ENCODE measurements at places on chromosomes 16 and 17.

- DNase-seq = no peak
Observed at GRCh38 chr17:40307001-40307730, 1.8 kb upstream of the RARA start.

DNA sequence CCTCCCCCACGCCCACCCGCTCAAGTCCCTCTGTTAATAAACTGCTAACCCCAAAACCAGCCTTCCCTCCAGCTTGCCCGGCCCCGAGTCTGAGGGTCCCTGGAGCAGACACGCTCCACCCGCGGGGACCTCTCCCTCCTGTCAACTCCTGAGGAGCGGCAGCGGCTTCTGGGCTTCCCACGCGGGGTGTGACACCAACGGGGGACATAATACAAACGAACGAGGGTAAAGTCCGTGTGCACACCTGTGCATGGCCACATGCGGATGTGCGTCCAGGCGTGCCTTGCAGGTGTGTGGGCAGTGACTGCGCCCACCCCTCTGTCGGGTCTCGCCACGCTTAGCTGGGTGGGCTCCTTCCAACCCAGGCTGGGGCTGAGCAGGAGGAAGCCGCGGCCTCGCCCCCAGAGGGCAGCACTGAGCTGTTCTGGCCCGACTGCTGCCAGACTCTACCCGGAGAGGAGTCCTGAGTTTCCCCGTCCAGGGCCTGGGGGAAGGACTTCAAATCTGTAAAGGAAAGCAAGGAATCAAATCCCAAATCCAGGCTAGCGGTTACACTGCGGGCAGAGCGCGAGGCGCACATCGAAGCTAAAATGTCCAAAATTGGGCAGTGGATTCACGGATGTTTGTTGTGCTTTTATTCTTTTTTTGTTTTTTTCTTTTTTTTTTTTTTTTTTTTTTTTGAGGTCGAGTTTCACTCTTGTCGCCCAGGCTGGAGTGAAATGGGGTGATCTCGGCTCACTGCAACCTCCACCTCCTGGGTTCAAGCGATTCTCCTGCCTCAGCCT is 24.2 kb upstream of the KRT17 start:
- DNase-seq = peak; percentile 85

GRCh38 chr17:67818110-67819002 is 6.9 kb upstream of the BPTF start:
- DNase-seq = peak; percentile 63

DNA sequence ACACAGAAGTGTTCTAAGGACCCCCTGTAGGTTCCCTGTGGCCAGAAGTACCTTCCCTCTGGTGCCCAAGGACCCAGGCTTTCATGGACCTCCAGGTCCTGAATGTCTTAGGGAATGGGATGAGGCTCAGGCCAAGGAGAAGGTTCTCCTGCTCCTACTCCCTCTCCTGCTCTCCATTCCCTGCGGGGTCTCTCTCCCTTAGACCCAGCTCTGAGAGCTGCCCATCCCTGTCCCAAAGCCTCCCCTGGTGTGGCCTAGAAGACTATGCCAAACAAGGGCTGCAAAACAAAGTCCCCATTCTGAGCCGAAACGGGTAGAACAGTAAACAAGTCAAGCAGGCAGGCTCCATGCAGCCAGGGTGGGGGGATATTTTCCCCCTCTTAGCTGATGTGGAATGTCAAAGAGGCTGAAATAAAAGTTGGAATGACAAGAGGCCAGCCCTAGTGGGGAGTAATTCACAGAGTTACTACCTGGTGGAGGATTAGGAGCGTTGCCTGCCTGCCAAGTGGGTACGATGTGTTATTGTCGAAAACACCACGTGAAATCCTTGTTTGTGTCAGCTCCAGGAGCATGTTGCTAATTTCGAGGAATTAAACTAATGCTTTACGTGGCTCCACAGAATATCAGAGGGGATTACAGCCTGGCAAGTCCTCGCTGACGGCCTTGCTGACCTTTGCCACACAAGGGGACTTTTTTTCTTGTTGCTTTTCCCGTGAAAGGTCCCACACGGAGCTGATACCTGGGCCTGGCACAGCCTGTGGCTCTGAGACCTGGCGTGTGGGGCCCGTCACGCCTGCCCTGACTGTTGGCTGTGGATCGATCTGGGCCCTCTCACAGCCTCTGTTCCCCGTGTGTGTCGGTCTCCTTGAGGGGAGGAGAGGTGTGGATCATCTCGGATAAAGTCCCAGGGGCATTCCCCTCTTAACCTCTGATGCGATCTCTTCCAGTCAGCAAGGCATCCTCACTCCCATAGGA is 2.9 kb downstream of the WFIKKN2 start:
- DNase-seq = no peak

DNA sequence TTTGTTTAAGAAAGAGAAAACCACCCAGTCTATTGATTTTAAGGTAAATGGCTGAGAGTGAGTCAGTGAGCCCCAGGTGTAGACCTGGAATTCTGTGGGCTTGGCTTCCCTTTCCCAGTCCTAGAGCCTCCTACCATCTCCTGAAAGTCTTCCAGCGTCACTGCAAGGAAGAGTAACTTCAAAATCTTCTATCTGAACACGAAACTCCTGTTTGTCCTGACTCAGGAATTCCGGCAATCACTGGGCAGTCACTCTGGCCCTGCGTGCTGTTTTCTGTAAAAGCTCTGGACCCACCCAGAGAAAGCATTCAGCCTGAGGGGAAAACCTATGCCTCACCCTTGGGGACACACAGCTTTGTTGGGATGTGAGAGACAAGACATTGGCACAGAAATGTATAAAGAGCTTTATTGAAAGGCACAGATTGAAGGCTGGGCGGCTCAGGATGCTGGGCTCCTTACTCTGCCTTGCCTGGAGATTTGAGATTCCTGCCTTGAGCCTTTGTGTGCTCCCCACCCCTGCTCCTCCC is 15.9 kb downstream of the MINK1 start:
- DNase-seq = no peak

DNA sequence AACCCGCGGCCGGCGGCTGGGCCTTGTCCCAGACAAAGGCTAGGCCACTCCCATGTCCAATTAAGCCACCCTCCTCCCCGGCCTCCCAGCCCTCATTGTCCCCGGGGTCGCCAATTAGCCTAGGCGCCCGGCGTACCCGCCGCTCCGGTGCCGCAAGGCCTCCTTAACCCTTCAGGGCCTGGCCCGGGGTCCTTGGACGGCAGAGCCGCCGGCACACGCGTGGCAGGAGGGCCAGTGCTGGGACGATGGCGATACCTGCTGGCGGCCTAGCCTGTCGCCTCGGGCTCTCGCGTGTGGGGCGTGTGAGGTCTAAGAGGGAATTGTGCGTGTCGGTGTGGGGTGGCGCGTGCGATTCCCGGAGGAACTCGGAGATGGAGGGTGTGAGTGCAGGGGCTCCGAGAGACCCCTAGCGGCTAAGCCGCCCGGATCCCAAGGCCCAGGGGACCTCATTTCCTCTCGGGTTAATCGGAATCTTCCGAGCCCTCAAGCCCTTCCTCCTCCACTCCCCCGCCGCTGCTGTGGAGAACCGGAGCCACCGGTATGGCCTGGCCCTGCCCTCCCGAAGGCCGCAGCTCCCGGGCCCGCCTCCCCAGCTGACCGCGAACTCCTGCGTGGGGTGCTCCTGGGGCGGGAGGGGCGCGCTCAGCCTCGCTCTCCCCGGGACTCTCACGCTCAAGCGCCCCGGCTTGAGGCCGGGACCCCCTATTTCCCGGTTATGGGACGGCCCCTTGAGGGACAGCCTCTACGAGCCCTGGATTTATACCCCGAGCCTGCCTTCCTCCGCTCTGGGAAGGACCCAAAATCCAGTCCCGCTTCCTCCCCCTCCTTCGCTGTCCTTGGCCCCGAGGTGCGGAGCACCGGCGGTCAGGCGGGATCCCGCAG is 11.9 kb downstream of the TBX2 start:
- DNase-seq = peak; percentile 45

Data from RKO (cell line).